ENCODE measurements at places on chromosomes 5 and 9. TPM values are rescaled to one million over a fixed set of nuclear protein-coding genes. Genes with fewer than 3 reads are reported as not detected.

Gene PRELID2
- 7.6 TPM for total RNA-seq

Gene SLC6A3
- total RNA-seq, result 1.3 TPM

Gene GABRA1
- total RNA-seq, result not detected

Gene ANKRD18B
- 4.6 TPM for total RNA-seq

Gene CXCL14
- 0.27 TPM for total RNA-seq

Gene LCN1
- total RNA-seq, result 0.26 TPM

Gene MOB3B
- total RNA-seq, result 11.9 TPM

Gene GAPT
- total RNA-seq, result not detected
